ENCODE measurements at places on chromosomes 7 and 10. TPM values are rescaled to one million over a fixed set of nuclear protein-coding genes. Genes with fewer than 3 reads are reported as not detected.

OR6B1 gene
- not detected for total RNA-seq

CTBP2 gene
- total RNA-seq, result 102 TPM

GPR141 gene
- not detected for total RNA-seq

ZFAND4 gene
- total RNA-seq, result 6.0 TPM

EN2 gene
- 1.0 TPM for total RNA-seq

LMTK2 gene
- total RNA-seq, result 11.0 TPM

TDRD1 gene
- total RNA-seq, result not detected

RET gene
- total RNA-seq, result 0.50 TPM

TBX20 gene
- 3.2 TPM for total RNA-seq

AUTS2 gene
- 5.3 TPM for total RNA-seq

TMEM176A gene
- not detected for total RNA-seq

GIMAP5 gene
- total RNA-seq, result not detected

ADCYAP1R1 gene
- total RNA-seq, result 0.13 TPM

SLC13A1 gene
- total RNA-seq, result not detected

WASHC2A gene
- total RNA-seq, result 14.3 TPM

NUTM2B gene
- 0.50 TPM for total RNA-seq

RPP30 gene
- 56.2 TPM for total RNA-seq

PNLIPRP1 gene
- not detected for total RNA-seq

OR13A1 gene
- total RNA-seq, result not detected

SPAM1 gene
- not detected for total RNA-seq

PIP gene
- not detected for total RNA-seq

MNX1 gene
- 6.1 TPM for total RNA-seq

AGR3 gene
- total RNA-seq, result not detected

OR2A5 gene
- not detected for total RNA-seq

MRLN gene
- total RNA-seq, result not detected

MSS51 gene
- total RNA-seq, result 0.36 TPM

ELMO1 gene
- total RNA-seq, result 2.8 TPM

INTS1 gene
- 50.4 TPM for total RNA-seq

SPDYE2B gene
- not detected for total RNA-seq

RPEL1 gene
- not detected for total RNA-seq

UCN3 gene
- total RNA-seq, result not detected

IQUB gene
- 0.13 TPM for total RNA-seq

CTAGE15 gene
- not detected for total RNA-seq

KCNH2 gene
- total RNA-seq, result 0.51 TPM

NCF1 gene
- not detected for total RNA-seq

SPDYE9 gene
- total RNA-seq, result not detected

MACC1 gene
- total RNA-seq, result not detected

ZNF488 gene
- total RNA-seq, result 15.0 TPM

FBXO24 gene
- total RNA-seq, result 0.12 TPM
